Putamen (tissue), 1 donor: ENCODE measurements at places on chromosomes 3 and 15.

DNA sequence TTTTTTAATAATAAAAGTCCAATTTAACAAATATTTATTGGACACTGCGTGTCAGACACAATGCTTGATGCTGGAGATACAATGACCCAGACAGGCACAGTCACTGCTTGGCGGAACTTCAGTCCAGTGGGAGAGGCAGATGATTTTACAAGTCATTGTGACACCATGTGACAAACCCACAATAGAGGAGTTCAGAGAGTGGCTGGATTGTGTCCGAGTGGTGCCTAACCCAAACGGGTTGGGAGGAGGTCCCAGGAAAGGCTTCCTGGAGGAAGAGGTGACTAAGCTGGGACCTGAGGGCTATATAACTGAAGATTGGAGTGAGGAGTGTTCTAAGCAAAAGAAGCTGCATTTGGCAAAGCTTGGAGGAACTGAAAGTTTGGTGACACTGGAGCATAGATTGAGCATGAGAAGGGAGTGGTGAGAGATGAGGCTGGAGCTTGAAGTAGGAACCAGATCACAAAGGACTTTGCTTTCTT lies 41.4 kb downstream of the CRTC3 start:
- DNase-seq: peak; percentile 90

DNA sequence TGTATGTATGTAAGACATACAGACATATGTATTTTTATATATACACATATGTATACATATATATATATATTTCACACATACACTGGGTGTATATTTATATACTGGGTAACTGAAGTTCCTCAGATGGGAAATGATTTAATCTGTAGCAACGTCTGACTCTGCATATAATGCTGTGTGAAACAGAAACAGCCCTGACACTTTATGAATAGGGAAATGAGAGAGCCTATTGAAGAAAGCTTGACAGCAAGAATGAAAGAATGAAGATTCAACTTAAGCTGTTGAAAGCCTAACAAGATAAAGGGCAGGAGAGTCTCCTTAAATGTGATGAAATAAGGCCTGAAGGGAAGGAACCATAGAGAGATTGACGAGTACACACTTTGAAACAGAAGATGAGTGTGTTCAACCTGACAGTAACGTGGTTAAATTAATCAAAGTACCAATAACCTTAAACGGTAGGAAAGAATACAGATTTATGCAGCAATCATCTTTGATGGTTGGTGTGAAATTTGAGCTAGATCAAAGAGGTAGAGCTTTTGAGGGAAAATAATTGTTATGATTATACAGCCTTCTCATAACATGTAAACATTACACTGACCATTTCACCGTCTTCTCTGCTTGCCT lies 169.9 kb downstream of the MECOM start:
- no peak for DNase-seq

DNA sequence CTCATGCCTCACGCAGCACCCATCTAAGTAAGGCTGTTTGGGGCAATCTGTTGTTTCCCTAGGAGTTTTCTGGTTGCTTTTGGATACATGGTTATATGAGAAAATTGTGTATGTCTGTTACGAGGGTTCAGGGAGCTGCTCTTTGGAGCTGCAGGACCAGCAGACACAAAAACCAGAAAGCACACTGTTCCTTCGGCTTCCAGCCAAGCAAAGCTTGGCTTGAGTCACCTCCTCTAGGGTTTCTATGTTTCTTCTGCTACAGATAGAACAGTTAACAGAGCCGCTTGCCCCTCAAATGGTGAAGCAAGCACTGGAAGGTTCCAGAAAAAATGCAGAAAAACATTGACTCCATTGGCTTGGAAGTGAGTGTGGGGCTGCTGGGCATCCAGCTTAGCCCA lies 49.2 kb upstream of the CTDSPL start:
- DNase-seq: no peak

DNA sequence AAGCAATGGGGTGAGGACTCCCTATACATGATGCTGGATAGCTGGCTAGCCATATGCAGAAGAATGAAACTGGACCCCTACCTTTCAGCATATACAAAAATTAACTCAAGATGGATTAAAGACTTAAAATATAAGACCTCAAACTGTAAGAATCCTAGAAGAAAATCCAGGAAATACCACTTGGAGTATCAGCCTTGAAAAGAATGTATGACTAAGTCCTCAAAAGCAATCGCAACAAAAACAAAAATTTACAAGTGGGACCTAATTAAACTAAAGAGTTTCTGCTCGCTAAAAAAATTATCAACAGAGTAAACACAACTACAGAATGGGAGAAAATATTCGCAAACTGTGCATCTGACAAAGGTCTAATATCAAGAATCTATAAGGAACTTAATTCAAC lies 94.3 kb downstream of the XRN1 start:
- no peak for DNase-seq

DNA sequence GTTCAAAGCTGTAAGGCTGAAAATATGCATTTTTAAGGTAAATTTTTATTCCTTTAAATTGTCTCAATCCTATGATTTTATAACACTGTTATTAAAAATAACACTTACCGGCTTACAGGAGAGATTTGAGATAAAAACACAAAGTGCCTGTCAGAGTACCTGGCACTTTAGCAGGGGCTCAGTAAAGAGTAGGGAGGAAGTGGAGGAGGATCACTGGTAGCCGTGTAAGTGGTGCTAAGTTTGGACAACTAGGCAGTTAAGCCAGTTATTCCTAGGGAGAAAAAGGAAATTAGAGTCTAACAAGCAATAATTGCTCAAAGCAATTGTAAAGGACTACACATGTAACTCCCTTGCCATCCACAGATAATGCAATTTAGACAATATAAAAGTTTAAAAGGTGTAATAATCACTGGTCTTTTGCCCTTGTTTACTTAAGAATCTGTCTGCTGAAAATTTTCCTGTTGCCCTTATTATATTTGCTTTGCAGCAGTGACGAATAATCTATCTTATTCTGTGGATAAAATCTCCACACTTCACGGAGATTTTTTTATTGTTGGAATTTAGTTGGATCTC lies 204.8 kb downstream of the CDIN1 start:
- DNase-seq: no peak

GRCh38 chr15:65540314-65540713 lies 10.1 kb downstream of the HACD3 start:
- no peak for DNase-seq

GRCh38 chr3:186257866-186258265 lies 104.2 kb downstream of the DGKG start:
- DNase-seq: no peak

- no peak for DNase-seq
Measured at GRCh38 chr15:100669260-100669659, 66.9 kb downstream of the ASB7 start.

DNA sequence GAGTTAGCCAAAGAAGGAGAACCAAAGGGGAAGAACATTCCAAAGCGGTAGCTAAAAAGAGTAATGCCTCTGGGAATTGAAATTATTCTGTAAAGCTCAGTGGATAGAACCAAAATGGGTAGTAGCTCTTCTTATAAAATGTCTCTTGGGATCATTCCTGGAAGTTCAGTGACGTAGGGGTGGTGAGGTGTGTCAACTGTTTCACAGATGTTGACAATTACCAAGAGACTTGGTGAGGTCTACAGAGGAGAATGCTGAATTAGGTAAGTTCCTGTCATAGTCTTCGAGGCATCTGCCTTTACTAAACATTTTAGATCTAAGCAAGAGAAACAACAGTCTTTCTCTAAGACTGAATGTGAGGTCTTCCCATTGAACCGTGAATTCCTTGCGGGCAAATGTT lies 67.8 kb downstream of the TPRG1 start:
- no peak for DNase-seq

DNA sequence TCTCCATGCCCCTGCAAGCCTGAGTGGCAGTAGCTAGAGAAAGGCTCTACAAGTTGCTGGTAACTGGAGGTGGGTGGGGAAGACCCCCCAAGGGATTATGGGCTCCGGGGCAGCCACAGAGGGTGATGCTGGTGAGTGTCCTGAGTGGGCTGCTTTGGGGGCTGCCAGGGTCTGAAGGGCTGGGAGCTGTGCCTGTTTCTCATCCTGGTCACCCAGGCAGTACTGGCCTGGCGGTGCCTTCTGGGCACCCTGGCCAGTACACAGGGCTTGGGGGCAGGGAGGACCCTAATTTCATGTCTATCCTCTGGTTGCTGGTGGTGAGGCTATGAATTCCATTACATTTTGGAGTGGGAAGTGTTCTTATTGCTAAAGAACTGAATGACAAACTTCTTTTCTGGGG lies 46.1 kb upstream of the GATM start:
- DNase-seq: no peak

GRCh38 chr3:16130066-16130465 lies 44.4 kb upstream of the GALNT15 start:
- no peak for DNase-seq

- no peak for DNase-seq
Measured at GRCh38 chr3:63972196-63972595, 51.1 kb downstream of the PSMD6 start.

DNA sequence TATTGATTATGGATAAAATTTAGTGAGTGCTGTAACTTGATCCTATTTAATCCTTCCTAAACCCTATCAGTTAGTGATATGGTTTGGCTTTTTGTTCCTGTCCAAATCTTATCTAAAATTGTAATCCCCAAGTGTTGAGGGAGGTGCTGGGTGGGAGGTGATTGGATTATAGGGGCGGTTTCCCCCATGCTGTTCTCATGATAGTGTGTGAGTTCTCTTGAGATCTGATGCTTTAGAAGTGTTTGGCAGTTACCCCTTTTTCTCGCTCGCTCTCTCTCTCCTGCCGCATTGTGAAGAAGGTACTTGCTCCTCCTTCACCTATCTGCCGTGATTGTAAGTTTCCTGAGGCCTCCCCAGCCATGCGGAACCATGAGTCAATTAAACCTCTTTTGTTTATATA lies 134.0 kb upstream of the SUCLG2 start:
- DNase-seq: no peak

- DNase-seq: no peak
Measured at GRCh38 chr3:78368636-78369345, 1328.9 kb downstream of the ROBO2 start.

GRCh38 chr15:43270113-43270665 lies 3.5 kb upstream of the TGM5 start:
- DNase-seq: no peak

- DNase-seq: no peak
Measured at GRCh38 chr3:64634417-64634816, 53.4 kb downstream of the ADAMTS9 start.

DNA sequence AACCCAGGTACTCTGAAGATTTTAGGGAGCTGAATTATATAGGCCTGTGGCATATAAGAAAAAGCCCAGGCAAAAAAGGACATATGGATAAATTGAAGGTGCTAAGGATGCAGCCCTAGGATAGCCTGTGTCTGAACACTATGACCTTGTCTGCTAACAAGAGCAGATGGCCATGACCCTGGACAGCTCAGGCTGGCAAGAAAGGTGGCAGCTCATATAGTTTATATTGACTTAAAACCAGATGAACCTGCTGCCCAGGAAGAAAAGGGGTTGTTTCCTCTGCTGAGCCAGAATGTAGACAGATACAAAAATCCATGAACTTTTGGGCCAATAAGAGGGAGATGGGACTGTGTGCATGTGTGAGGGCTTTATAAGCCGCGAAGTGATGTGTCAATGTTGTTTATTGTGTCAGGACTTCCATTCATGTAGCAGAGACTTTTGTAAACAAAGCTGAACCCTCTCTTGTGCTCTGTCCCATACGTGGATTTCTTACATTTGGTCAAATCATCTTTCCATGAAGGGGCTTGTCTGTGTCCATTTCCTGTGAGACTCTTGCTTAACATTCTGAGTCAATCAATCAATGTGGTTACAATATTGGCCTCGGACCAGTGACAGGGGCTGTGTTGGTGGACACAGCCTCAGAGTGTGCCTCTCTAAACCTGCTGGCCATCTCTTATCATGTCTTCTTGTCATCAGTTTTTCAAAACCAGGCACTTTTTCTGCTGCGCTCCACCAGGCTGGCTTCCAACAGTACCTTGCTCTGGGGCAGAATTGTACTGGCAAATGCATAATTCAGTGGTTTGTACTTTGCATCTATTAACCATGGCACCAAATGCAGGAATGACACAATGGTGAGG lies 321.2 kb downstream of the WDR72 start:
- DNase-seq: no peak

- DNase-seq: no peak
Measured at GRCh38 chr15:64845831-64846595, 4.3 kb downstream of the PLEKHO2 start.

GRCh38 chr3:106731230-106731629 lies 646.0 kb upstream of the CCDC54 start:
- no peak for DNase-seq

GRCh38 chr3:178001670-178002101 lies 534.5 kb upstream of the KCNMB2 start:
- DNase-seq: no peak

DNA sequence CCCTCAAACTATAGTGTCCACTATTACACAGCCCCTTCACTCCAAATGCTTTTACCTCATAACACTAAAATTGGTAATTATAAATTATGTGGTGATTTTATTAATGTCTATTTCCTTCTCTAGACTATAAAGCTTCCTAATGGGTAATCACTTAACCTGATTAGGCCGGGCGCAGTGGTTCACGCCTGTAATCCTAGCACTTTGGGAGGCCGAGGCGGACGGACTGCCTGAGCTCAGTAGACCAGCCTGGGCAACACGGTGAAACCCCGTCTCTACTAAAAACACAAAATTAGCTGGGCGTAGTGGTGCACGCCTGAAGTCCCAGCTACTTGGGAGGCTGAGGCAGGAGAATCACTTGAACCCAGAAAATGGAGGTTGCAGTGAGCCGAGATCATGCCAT lies 71.3 kb upstream of the PYGO1 start:
- DNase-seq: no peak

DNA sequence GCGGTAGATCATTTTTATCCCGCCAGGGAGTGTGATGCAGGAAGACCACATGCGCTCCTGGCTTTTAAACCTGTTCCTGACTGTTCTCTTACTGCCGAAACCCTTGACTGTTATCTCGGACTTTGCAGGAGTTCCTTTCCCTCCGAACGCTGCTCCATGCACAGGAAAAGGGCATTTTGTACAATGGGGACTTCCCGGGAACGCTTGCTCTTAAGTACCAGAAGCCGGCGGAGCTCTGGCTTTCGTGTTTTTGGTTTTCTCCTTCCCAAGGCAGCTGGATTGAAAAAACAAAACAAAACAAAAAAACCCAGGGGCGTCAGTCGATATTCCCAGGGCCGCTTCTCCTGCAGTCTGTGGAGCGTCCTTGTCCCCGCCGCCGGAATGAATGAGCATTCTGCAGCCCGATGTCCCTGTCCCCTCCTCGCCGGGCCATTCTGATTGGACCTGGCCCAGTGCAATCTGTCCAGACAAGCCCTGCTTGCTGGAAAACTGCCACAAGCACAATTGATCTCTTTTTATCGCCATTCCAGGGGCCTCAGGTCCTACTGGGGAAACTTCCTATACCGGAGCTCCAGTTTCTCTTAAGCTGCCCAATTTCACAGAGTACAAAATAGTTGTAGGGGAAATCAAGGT lies 44.8 kb downstream of the SLC6A1 start:
- DNase-seq: no peak
